ENCODE measurements at places on chromosomes 2 and 18.

DNA sequence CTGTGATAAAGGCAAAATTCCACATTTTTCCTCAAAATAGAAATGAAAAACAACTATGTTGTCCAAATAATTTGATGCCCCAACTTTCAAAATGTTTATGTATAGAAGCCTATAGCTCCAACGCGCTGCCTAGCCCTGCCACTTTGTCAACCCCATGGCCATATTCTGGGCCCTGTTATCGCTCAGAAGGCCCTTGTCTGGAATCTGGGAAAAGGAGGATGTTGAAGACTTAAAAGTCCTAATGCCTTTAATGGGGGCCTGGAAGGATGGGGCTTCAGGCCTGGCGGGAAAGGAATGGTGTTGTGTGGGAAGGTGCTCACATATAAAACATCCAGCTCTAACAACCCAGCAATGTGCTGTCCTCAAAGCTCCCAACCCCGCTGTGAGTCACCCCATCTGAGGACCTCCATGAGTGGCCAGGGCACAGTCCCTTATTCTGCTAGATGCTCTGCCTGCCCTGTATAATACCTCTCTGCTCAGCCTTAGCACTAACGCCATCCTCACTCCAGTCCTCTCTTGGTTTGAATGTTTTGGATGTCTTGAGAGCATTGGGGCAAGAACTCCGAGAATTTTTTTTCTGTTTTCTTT is 86.0 kb downstream of the ACSL3 start:
- DNase-seq = no peak

GRCh38 chr18:75009296-75009695 is 199.6 kb downstream of the PTGR3 start:
- DNase-seq = no peak

DNA sequence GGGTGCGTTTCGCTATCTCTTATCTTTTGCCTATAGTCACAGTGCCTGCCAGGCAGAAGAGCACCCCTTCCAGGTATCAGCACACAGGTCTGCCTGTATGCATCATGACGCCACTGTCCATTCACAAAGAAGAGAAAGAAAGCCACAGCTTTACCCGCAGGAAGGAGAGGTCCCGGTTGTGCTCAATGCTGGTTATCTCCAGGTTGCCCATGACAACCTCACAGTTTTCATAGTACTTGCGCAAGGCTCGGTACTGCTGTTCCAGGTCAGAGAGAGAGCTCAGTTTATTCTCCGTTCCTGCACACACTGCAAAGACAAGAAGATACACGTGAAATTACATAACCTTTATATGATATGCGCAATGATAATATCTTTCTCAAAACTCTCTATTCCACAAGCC is 414.0 kb downstream of the ERBB4 start:
- no peak for DNase-seq

DNA sequence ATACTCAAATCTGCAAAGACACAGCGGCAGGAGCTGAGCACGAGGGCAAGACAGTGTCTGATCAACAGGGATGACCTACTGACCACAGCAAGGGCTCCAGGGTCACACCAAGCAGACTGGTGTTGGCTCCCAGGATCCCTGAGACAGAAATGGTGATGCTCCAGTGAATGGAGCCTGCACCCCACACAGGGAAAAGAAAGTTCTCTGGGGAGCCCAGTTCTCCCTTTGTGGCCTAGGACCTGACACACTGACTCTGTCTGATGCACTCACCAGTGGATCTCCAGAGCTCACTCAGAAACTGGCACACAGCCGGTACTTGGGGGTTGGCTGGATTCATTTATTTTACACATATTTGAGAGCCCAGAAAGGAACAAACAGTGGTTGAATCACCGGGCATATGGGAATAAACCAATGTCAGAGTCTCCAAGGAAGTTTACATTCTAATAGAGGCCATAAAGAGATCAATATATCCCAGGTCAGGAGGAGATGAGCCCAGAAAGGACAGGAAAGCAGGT is 215.6 kb upstream of the ARL4C start:
- DNase-seq = no peak

GRCh38 chr2:144500563-144500962 is 19.4 kb downstream of the ZEB2 start:
- DNase-seq = no peak

GRCh38 chr2:127388423-127389164 is 819 bp upstream of the MAP3K2 start:
- no peak for DNase-seq

- DNase-seq = no peak
Measured at GRCh38 chr2:59912042-59912441, 641.4 kb downstream of the BCL11A start.

Data from substantia nigra (tissue), 51 donors.